ENCODE measurements at places on chromosomes 1 and 21.
A peak's percentile ranks its signal among the peaks of the same experiment; 100 is the strongest.

DNA sequence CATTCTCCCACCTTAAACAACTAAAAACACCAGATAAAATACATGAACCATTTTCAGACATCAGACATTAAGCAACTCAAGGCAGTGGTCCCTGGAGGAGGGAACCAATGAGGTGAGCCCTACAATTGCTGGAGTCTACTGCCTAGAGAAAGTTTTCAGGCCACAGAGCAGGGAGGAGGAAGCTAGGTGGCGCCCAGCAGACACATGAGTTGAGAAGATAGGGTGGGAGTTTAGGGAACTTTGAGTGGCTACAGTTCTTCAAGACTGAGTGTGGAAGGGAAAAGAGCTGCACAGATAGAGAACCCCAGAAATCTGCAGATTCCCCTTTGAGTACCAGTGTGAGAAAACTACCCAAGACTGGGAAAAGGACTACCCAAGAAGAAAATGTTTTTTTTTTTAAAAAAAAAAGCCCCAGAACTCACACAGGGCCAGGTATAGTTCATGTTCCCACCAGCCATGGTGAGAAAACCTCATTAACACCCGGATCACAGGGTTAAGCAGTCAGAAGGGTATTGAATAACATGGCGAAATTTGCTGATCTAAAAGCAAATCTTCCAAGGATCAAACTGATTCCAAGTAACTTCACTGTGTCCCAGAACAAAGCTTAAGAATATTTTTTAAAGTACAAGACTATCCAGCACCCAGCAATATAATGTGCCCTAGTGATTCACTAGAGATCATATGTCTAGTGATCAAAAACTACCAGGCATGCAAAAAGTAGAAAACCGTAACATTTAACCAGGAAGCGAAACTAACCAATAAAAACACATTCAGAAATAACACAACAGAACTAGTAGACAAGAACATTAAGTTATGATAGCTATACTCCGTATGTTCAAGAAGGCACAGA lies 12.0 kb downstream of the ALDH9A1 start:
- no peak for DNase-seq

- peak; percentile 73 for DNase-seq
Measured at GRCh38 chr1:12167493-12168429, 970 bp downstream of the TNFRSF1B start.

DNA sequence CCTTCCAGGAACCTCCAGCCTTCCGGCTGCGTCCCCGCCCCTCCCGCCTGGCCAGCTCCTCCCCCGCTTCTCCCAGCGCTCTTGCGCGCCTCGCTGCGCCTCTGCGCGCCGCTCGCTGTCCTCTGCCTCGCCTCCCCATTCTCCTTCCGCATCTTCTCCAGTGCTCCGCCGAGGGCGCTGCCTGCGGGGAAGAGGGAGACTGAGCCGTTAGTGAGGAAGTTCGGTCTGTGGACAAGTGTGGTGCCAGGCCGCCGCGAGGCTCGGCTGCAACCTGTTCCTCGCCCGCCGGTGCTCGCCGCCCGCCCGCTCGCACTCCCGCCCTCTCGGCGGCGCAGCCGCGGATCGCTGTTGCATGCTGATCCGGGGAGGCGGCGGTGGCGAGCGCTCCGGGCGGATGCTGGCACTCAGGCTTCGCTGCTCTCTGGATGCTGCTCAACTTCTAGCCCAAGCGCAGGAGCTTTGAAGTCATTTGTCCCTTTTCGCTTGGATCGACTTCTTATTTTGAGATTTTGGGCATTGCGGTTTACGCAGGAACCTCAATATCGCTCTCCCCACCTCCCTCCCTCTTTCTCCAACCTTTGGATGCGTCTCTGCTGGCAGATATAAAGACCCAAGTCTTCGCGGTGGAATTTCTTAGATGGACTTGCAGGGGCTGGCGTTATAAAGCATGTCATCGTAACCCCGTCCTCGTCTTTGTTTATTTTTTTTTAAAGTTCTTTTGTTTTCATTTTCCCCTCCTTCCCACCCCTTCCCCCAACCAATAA lies 614 bp upstream of the CACNA1E start:
- no peak for DNase-seq

DNA sequence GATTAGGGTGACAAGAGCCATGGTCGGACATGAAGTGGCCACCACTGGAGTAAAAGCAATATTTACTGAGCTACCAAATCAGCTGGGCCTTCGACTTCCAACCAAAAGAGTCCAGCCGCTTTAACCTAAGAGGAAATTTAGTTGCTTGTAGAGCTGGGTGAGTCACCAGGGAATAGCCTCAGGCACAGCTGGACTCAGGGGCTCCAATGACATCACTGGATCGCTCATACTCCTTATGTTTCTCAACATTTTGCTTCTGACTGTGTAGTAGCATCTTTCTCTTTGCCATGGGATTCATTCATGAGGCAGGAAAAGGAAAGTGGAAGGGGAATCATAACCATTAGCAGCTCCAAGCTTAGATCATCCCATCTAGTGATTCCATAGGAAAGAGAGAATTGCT lies 664.4 kb downstream of the MATN1 start:
- DNase-seq: peak; percentile 63

DNA sequence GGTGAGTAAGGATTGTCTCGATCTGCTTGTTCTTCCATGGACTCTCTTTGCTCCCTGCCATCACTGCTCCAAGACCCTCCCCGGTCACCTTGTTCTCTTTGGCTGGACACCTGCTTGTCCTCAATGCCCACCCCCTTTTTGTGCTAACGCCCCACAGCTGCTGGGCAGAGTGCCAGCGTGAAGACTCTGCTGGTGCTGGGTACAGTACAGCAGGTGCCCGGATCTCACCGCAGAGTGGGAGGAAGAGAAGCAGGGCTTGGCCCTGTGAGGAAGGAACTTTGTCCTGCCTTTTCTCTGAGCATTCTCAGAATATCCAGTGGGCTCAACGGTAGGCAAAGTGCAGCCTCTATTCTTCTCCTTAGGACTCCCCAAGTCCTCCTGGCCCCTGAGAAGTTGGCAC lies 90.1 kb downstream of the PLXNA2 start:
- peak; percentile 31 for DNase-seq

- DNase-seq: no peak
Measured at GRCh38 chr1:180811886-180812285, 100.8 kb upstream of the KIAA1614 start.

DNA sequence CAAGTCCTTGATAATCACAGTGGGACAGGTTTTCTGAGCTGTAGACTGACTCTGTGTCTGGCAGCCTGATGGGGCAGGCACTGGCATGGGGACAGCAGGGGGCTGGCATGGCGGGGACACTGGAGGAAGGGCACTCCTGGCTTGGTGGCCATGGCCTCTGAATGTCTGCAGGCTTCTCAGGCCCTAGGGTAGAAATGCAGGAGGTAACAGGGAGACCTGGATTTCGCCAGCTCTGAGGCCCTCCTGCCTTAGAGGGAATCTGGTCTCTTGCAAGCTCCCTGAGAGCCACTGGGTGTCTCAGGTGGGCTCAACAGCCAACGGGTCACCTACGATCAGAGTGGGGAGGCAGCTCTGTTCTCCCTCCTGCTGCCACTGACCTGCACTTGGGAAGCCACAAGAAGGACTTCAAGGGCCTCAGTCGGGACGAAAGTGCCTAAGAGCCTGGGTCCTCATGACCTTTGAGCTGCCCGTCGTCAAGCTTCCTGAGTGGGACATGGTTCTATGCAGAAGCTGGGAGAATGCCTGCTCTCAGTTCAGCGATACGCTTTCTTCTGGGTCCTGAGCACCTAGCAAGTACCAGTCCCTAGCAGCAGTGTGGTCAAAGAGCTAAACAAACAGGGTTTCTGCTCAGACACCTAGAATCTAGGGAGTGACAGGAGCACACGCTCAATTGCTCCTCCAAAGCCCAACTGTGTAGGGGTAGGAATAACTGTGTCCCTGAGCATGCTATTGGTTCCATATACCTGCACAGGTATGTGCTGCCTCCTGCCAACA lies 569.0 kb downstream of the PTPRU start:
- DNase-seq: no peak

DNA sequence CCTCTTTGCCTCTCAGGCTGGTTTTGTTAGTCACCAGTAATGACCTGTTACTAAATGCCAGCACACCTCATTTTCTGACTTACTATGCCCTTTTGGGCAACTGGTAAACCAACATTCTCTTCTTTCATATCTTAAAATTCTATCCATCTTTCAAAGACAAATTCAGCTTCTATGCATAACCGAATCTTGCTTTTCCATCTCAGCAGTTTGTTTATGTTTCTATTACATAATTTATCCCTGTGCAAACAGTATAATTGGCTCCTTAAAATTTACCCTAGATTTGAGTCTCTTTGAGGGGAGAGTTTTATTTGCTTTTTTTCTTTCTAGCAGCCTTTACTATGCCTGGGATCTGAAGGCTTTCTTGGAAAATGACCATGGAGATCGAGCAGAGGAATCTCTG lies 58.5 kb upstream of the SIPA1L2 start:
- DNase-seq: no peak

- DNase-seq: no peak
Measured at GRCh38 chr1:16392740-16393569, 25.9 kb downstream of the SZRD1 start.

DNA sequence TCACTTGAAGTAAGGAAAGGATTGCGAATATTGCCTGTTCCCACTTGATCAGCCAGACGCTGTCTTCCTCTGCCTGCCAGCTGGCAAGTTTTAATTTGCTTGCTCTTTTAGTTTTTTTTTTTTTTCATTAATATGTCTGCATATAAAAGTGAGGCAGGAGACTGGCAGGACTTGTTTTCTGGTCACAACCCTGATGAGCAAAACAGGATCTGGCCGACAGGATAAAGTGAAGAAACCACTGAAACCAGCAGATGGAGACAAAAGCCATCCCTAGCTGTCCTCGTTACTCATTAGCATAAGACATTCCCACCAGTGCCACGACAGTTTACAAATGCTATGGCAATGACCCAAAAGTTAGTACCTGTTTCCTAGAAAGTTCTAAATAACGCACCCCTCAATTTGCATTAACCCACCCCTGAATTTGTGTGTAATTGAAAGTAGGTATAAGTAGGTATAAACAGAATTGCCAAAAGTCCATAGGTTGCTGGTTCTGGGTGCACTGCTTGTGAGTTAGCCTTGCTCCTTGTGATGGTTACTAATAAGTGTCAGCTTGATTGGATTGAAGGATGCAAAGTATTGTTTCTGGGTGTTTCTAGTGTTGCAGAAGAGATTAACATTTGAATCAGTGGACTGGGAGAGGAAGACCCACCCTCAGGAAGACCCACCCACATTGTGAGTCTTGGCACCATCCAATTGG lies 60.8 kb downstream of the ZNF684 start:
- peak; percentile 18 for DNase-seq

DNA sequence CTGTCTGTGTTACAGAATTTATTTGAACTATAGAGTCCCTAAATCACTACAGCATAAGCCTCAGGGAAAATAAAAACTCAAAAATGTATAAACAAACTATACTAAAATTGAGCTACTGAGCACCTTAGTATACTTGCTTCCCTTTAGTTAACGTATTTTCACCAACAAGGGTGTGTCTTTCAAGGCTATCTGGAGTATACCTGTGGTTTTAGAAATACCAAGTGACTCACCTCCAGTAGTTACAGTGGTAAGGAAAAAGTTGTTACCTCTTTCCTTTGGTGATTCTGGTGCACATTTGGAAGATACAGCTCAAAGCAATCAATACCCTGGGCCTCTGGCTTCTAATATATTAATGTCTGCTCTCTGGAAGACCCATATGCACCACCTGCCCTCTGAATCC lies 68.0 kb upstream of the C1orf105 start:
- no peak for DNase-seq

DNA sequence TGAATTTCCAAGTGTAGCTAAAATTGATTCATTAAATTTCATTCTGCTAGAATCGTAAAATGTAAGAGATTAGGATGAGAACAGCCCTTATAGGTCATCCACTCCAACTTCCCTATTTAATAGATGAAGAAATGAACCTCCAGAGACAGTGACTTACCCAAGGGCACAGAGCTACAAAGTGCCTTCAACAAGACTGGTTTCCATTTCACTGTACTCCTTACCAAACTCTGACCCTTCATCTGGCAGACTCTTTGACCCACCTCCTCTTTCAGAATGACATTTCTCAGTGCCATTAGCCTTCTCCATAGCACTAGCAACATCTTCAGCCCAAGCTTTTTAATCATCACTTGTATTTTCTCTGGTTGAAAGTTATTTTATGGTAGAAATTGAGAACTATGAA lies 161.3 kb downstream of the NEK7 start:
- no peak for DNase-seq

- no peak for DNase-seq
Measured at GRCh38 chr1:10765304-10765703, 31.1 kb downstream of the CASZ1 start.

GRCh38 chr1:237411621-237412020 lies 369.6 kb downstream of the RYR2 start:
- no peak for DNase-seq

DNA sequence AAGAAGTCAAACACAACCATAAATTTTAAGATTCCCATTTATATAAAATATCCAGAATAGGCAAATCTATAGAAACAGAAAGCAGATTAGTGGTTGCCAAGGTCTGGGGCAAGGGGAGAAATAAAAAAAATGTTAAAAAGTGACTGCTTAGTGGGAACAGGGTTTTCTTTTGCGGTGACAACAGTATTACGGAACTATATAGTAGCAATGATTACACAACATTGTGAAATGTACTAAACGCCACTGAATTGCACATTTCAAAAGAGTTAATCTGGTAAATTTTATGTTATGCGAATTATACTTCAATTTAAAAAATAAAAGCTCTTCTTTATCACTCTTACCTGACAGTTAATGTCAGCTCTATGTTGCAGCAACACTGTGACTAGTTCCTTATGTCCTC lies 105.2 kb downstream of the ACBD6 start:
- no peak for DNase-seq

- peak; percentile 60 for DNase-seq
Measured at GRCh38 chr1:115717541-115717940, 51.0 kb downstream of the CASQ2 start.

GRCh38 chr1:175319912-175320230 lies 127.3 kb upstream of the KIAA0040 start:
- DNase-seq: no peak

GRCh38 chr21:37435120-37435519 lies 68.5 kb downstream of the DYRK1A start:
- DNase-seq: peak; percentile 89

DNA sequence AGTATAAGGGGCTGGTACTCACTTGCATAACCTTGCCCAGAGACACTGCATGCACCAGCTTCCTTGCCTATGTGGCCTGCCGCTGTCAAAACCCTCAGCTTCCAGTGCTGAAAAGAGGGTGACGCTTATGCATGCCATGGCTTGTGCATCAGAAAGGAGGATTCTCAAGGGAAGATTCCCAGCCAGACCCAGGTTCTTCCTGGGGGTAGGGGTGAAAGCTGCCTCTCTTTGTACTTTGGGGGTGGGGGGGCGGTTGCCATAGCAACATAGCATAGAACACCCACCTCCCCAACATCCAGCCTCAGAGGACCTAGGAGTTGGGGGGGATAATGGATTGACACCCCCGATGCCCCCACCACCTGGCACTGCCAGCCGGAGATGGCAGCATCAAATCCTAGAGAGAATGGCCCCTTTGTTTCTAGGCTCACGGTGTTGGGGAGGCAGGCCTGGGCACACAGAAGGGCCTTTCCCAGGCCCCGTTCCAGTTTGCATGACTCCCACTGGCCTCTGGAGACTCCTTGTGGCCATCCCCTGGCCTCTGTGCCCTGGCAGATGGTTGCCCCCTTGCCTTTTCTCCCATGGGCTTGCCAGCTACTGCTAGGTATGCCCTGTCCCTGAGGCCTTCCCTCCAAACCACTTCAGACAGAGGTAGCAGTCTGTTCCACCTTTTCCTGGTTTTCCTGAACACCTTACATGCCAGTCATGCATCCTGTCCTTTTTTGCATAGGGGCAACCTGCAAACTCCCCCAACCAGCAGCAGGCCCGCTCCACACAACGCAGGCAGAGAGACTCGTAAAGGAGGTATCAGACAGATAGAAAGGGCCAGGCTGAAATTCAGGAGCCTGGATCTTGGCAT lies 44.6 kb downstream of the RHBG start:
- DNase-seq: no peak

Measured in SJCRH30 (cell line).